Immature natural killer cell (primary cell): ENCODE measurements at places on chromosomes 2 and 18.

DNA sequence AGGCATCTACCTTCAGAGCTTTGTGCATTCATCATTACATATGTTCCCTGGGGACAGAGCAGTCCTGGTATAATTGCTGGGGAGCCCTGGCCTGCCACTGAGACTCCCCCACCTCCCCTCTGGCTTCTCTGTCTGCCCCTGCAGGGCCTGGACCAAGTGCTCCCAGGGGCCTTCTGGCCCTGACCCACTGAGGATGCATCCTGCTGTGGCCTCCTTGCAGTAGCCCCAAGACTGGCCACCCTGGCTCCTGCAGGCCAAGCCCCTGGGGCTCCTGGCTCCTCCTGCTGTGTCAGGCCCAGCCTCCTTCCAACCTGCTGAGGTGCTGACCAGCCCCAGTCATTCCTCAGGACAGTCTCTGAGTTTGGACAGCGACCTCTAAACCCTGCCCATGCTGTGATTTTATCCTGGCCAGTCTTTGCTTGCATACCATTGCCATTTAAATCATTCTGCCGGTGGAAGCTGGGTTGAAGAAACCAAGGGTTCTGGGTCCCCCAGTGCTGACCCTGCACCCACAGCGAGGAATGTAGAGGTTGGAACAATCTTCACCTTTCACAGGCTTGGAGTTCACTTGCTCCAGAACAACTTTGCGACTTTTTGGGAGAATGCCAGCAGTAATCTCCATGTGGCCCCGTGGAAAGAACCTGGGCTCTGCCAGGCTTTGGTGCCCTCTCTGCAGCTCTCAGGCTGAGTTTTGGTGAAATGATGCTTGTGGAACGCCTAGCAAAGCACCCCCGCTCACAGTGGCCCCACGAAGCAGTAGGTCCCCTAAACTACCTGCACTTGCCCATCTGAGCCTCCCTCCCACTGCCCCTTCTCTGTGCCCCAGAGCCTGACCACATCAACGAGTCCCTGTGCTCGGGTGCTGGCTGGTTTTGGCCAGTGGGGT is 167.3 kb upstream of the GLI2 start:
- DNase-seq: no peak

DNA sequence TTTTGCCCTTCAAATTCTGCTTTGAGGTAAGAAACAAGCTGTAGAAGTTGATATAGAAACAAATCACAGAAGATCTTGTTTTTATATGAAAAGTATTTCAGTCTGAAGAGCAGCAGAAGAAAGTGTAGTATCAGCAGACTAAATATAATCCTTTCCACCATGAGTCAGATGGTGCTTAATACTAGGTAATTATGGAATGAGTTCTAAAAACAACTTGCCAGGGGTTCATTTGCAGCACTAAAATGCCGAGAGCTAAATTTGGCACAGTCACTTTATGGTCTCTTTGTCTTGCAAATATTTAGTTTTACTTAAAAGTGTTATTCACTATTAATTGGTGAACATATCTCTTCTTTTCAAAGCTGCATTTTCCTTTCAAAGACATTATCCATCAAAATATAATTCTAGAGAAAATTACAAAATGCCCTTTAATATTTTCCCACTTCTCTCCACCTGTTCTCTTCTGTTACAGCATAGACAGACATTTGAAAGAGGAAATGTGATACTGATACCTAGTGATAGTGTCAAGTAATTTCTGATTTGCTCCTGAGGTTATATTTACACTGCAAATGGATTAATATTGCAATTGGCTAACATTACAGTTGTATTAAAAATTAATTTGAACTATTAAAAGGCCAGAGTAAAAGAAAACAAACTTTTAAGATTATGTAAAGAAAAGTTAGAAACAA is 5.3 kb downstream of the MYL1 start:
- DNase-seq: no peak

DNA sequence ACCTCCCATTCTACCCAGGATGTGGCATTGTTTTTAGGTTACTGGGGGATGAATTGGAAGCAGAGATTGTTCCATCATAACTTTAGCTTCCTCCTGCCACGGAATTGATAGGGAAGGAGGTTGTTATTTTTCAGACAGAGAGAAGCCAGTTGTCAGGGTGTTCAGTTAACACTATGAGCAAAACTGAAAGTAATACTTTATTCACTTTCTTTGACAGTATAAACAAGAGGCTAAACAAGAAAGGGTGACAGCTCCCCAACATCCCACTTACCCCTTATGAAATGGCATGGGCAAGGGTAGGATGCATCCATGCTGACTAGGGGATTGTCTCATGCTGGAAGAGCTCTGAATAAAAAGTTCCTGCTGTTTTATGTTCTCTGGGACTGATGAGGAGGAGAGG is 36.4 kb upstream of the GAREM1 start:
- DNase-seq: no peak

GRCh38 chr2:95015261-95015912 is 10.1 kb upstream of the MAL start:
- DNase-seq: no peak

DNA sequence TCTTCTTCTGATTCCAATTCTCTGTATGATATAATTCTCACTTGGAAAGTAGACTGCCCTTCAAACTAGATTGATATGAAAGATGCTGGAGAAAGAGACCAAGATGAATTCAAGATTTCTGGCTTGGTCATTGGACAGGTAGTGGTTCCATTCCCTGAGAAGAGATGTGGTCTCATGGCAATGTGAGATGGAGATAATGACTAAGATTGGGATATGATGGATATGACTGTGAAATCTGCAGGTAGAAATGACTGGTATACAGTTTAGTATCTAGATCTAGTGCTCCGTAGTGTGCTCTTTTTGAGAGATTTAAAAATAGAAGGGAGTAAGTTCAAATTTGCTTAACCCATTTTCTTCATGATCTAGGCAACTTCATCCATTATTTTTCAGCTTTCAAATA is 425.4 kb upstream of the TRIB2 start:
- DNase-seq: no peak

- no peak for DNase-seq
Observed at GRCh38 chr2:44801841-44802776, 139.4 kb upstream of the SIX3 start.

GRCh38 chr2:96325884-96326255 is 753 bp downstream of the ITPRIPL1 start:
- DNase-seq: peak; percentile 63

DNA sequence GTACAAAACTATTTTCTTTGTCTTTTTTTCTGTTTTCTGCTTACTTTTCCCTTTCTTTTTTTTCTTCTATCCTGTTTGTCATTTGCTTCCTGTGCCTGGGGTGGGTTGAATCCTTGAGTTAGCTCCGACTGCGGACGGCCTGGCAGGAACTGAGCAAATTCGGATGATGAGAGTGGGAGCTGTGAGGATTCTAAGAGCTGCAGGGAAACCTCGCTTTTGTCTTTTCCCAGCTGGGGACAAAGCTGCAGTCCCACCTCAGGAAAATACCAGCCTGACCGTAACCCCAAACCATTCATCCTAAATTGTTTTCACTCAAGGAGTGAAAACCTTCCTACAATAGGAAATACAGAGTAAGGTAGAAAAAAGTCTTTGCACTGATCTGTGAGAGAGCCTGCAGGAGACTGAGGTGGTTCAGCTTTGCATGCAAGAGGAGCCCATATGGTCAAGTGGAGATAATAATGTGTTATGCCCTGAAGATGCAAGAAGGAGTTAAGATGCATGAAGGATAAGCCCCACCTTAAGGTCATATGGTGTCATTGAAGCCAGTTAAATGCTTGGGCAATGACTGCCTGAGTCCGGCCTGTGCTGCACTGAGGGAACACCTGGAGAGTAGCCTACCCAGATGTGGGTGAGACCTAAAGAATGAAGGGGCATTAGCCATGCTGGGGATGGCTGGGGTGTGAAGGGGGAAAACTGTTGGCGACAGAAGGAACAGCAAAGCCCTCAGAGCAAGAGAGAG is 31.7 kb upstream of the ARL4C start:
- DNase-seq: no peak
